ENCODE measurements at places on chromosomes 1 and 21.

- no peak for DNase-seq
Observed at GRCh38 chr1:200737647-200738291, 924 bp upstream of the CAMSAP2 start.

- DNase-seq: no peak
Observed at GRCh38 chr1:33626801-33627200, 154.4 kb downstream of the ZSCAN20 start.

DNA sequence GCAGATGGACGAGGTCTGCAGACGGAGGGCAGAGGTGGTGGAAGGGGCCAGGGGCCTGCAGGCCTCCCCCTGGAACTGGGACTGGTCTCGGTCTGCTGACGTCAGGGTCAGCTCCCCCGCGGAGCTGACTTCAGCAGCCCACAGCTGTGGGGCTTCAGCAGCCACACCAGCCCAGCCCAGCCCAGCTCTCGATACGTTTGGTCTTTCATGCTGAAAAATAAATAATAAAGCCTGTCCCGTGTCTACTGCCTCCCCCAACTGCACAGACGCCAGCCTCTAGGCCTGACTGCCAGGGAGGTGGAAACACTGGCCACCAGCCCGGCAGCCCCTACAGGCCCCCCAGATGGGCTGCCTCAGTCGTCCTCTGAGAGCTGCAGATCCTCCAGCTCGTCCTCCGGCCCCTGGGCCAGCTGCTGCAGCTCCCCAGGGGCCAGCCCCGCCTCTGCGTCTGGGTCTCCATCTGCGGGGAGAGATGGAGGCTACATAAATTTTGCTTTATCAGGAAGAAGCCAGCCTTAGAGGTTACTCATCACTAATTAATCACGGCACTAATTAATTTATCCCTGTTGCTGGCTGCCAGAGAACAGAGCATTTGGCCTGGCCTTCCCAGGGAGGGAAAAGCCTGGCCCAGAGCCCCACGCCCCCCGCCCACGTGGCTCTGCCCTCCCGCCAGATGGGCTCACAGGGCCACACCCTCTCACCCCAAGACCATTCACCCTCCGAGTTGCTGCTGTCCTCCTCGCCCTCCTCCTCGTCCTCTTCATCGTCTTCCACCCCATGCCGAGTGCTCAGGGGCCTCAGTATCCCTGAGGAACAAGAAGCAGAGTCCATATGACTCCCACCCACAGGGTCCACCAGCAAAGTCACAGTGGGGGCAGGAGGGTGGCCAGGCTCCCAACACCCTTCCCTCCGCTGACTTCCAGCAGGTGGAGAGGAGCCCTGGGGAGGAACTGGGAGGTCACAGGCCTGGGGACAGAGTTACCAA, 14.4 kb downstream of the NOC2L start:
- DNase-seq: no peak

- DNase-seq: peak; percentile 25
Observed at GRCh38 chr1:241639623-241640148, 483 bp downstream of the CHML start.

DNA sequence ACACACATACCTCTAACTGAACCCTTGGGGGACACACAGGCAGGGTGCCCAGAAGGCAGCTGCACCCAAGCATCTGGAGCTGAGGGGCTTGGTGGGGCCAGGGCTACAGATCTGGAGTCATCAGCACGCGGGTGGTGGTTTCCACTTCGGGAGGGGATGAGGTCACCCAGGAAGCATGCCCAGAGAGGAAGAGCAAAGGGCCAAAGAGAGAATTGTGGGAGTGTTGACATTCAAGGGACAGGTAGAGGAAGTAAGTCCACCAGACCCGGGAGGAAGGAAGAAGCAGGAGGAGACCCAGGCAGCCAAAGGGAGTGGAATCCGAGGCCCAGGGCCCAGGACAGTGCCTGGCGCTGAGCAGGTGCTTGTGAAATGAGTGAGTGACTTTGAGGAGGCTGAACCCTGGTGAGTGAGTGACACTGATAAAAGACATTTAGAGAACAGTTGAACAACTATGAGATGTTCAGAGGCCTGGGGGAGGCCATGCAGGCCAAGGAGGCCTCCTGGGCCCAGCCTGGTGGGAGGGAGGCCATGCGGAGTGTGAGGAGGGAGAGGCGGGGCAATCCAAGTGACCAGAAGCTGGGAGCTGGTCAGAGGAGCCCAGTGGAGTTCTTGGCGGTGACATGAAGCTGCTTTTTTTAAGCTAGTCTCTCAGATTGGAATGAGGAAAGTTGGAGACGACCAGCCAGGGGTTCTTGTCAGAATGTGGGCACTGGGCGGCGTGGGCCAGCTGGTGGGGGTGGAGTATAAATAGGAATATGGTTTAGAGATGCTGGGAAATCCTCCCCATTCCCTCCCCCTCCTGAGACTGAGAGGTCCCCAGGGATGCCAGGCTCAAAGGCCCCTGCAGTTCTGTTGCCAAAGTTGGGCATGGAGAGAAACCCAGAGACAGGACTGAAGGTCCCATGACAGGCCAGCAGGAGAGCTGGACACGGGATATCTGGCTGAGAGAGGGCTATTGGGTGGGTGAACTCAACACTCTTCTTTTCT, 7.9 kb downstream of the CDK18 start:
- DNase-seq: no peak

- DNase-seq: no peak
Observed at GRCh38 chr1:201457508-201457960, 11.5 kb downstream of the PHLDA3 start.

GRCh38 chr21:42548687-42549406, 35.2 kb downstream of the SLC37A1 start:
- no peak for DNase-seq

DNA sequence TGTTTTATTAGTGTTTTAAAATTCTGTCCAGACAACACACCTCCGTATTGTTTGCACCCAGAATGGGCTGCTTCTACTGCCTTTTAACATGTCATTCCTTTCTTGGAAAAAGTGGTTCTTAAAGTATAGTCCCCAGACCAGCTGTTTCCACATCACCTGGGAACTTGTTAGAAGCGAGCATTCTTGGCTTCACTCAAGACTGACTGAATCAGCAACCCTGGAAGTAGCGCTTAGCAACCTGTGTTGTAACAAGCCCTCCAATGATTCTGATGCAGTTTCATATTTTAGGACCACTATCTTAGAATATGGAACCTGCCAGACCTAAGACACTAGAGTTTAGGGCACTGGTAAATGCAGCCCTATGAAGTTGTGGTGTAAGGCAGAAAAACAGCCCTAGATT, 6.0 kb upstream of the PPIE start:
- DNase-seq: no peak

DNA sequence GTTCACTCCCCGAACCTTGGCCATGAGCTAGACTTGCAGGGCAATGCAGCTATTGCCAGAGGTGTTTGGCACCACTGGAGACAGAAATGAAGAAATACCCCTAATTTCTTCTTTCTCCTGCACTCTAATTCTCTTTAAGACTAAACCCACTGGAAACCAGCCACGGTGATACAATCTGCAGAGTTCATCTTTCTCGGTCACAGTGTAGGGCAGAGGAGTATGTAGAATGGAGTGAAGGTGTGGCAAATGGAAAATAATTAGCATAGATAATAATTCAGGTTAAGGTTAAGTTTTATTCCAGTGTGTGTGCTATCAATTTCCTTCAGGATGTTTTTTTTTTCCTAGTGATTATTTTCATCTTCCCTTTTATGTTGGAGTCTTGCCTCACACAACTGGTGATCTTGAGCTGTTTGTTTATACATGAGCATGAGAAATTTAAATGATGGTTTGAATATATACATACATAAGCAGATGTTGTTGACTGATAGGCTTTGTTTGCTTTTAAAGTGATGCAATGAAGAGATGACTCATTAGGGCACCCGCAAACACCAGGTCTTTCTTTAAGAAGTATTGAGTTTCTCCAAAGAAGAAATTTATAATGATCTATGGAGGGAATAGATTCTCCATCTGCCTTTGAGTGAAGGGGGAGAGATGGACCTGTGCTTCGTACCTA, 81.9 kb downstream of the SPATA17 start:
- no peak for DNase-seq

GRCh38 chr21:45464309-45464708, 59.3 kb downstream of the COL18A1 start:
- no peak for DNase-seq

GRCh38 chr1:110610084-110610483, 3.9 kb upstream of the KCNA2 start:
- no peak for DNase-seq

DNA sequence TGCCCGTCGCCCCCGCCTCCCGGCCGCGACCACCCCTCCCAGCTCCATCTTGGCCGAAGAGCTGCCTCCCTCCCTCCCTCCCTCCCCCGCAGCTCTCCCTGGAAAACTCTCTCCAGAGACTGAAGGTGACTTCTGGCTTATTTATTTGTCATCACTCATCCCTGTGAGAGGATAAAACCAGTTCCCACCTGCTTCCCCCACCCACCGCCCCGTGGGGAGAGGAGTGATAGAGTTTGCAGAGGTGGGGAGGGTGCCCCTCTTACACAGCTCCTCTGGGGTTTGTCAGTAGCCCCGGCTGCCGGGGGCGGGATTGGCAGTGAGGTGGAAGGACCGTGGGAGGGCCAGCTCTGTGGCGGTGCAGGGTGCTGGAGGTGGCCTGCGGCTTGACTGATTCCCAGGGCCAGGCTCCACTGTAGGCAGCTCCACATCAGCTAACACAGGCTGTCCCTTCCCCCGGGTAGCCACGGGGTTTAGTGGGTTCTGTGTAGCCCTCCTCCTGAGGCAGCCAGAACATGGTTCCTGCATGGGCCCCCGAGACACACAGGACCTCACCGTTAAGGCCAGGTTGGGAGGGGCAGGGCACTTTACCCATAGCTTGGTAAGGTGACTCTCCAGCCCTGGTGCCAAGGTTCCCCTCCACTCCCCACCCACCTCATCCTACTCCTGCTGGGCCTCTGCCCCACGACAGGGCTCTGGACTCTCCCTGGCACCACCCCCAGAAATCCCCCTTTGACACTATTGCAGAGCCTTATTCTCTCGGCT, 62.2 kb downstream of the ELK4 start:
- no peak for DNase-seq

DNA sequence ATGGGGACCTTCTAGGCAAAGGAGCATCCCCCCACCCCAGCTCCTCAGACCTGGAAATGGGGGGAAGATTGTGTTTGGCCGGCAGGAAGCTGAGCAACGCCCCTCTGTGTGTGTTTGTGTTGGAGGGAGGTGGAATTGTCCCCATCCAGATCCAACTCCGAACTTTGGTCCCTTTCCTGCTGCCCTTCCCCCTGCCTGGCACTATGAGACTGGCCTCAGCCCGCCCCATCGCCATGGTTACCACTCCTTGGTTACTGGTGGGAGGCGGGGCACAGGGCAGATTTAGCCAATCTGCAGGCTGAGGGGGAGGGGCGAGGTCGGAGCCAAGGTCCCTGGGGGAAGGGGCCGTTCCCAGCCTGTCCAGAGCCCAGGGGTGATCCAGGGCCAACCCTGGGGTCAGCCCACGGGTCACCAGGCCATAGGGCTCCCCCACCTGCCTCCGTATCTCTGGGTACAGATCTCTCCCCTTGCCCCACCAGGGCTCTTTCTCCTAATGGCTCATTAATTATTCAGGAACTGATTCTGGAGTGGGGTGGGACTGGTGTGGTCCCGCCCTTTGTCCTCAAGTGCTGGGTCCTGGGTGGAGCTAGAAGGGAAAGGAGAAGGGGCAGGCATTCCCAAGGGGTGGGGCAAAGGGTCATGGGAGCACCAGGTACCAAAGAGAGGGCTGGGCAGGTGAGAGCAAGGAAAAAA, 15.2 kb downstream of the PTPRF start:
- DNase-seq: no peak

- no peak for DNase-seq
Observed at GRCh38 chr1:186149591-186149990, 225.5 kb downstream of the TPR start.

DNA sequence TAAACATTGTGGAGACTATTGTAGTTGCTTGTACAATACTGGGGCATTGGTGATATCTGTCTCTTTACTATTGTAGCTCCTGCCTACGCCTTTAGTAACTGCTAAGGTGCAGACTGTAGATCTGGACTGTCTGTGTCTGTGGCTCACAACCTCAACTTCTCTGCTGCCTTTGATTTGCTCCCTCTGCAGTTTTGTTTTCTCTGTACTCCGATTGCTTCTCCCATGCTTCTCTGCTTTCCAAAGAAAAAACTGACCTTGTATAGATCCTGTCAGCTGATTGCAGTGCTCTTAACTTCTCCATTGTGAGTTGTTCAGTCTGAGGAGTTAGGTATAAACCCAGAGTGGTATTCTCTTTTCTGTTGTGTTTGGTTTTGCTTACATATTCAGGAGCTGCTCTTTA, 15.3 kb downstream of the MAGI3 start:
- DNase-seq: no peak

DNA sequence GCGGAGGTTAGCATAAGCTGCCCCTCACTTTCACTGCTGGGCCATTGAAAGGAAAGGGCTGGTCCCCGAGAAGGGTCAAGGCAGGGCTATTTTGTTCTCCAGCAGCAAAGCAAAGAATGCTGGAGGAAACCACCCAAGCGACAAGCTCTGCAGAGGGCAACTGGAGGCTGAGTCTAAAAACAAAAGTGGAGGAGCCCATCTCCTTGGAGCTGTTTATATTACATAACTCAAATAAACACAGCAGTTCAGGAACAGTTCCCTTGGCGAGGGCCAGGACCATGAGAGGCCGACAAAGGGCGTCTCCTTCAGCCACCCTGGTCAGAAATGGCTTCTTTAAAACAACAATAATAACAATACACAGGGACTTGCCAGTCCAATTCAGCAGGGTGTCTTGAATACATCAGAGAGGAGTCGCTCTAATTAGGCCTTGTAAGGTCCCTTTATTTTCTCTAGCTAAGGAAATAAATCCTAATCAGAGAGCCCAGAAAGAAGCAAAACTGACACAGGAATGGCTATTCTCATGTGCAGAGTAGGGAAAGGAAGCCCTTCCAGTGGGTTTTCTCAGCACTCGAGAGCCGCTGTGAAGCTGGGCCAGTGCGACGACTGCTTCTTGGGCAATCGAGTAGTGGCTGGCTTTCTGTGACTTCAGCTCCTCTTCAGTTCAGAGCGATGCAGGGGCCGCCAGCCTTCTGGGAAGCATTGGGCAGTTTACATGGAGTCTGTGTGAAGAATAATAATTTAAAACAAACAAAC, 57.0 kb upstream of the TARBP1 start:
- no peak for DNase-seq

DNA sequence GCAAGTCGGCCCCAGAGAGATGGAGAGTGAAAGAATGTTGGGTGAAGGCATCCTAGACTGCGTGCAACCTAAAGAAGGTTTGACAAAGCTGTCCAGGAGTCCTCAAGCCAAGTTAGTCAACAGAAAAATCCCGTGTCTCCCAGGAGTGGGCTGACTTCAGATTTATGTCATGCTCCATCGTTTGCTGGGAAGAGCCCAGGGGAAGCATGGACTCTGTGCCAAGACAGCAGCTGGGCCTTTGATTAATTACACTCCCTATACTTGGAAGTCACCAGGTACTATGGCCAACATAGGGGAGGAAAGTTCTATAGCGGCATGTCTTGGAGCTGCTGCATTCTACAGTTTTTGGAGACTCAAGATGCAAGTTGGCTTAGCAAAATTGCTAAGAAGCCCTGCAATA, 247.4 kb downstream of the KAZN start:
- no peak for DNase-seq

All from GM18507 (cell line).